ENCODE measurements at places on chromosomes 5 and 9. TPM values are rescaled to one million over a fixed set of nuclear protein-coding genes. Genes with fewer than 3 reads are reported as not detected.

PDCD1LG2 gene
- total RNA-seq: 5.3 TPM

SEMA4D gene
- 0.66 TPM for total RNA-seq

OSMR gene
- 73.0 TPM for total RNA-seq

SLC45A2 gene
- total RNA-seq: not detected

FGD3 gene
- total RNA-seq: not detected

RIMOC1 gene
- 17.4 TPM for total RNA-seq

CARTPT gene
- total RNA-seq: not detected
